Iris pigment epithelial cell (primary cell): ENCODE measurements at places on chromosomes 4 and X.
A peak's percentile ranks its signal among the peaks of the same experiment; 100 is the strongest.

DNA sequence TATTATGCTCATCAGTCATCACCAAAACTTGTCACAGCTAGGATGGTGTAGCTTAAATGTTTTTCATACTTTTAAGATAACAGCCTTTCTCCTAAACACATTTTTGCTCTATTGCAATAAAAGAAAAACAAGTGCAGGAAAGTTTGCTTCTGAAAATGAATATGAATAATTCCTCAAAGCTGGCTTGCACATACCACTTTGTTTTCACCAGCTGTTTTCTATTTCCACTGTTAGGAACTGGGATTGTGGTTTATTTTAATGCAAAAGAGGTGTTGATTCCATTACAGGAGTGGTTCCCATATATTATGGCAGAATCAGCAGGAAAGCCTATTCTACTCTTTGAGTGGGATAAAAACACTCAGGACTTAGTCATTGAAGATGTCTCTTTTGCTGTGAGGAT is 145.9 kb downstream of the PPA2 start:
- no peak for DNase-seq

DNA sequence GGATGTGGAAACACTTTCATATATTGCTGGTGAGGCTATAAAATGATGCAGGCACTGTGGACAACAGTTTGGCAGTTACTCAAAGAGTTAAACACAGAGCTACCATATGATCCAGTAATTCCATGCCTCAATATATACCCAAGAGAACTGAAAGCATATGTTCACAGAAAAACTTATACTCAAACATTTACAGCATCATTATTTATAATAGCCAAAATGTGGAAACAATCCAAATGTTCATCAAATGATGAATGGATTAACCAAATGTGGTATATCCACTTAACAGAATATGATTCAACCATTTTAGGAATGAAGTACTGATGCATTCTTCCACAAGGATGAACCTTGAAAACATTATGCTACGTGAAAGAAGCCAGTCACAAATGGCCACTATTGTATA is 603.8 kb downstream of the IQCM start:
- DNase-seq: no peak

DNA sequence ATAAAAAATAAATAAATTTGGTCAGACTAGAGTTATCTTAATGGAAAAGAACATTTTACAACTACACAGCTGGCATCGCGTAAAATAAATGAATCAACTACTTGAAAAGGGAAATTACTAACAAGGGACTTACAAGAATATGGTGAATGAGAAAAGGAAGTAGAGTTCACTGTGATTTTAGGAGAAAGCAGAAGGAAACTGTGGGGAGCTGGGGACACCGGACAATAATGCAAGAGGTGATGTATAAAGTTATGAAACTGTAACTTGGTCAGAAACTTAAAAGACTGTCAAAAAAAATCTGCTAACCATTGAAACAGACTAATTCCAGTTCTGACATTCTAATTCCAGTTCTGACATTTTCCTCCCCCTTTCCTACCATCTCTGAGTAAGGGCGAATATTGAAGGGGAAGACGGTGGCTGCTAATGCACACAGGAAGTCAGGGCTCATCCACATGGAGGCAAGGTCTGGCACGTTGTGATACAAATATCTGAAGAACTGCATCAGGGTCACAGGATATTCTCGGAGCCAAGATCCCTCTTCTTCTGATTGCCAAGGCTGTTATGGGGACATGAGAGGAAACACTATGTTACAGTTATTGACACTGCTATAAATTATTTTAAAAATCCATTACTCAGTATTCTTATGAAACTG is 170.5 kb downstream of the CDS1 start:
- DNase-seq: peak; percentile 34

DNA sequence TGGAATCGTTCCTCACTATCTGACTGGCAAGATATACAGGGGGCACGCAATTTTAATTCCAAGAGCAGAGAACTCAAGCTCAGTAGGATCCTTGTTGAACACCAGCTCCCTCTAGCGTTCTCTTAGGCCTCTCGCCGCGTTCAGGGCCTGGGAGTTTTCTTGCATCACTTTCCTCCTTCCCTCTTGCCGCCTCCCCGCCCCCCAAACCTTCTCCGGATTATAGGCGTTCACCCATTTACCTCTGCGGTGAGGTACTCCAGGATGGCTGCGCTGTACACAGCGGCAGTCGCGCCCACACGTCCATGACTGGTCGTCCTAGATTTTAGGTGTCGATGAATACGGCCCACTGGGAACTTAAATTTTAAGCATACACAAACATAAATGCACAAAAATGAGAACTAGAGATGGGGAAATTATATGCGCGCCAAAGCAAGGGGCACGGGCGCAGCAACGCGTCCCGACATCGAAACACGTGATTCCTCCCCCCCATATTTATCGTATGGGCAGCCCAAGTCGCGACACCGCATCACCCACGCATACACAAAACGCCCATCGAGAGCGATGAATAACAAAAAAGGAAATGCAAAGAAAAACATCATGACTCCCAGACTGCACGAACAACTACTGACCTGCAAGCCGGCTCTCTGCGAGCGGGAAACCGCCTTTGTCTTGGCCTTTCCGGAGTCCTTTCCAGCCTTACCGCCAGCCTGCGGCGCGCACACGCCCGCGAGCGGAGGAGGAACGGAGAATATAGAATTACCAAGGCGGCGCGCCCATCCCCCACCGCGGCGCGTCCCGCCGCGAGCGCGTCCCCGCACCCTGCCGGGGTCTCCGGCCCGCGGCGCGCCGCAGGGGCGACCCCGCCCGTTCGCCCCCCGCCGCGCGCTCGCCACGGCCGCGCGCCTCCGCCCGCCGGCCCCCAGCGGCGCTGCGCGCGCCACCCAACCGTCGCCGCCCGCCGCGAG is 759 bp downstream of the H2AZ1 start:
- peak; percentile 93 for DNase-seq

DNA sequence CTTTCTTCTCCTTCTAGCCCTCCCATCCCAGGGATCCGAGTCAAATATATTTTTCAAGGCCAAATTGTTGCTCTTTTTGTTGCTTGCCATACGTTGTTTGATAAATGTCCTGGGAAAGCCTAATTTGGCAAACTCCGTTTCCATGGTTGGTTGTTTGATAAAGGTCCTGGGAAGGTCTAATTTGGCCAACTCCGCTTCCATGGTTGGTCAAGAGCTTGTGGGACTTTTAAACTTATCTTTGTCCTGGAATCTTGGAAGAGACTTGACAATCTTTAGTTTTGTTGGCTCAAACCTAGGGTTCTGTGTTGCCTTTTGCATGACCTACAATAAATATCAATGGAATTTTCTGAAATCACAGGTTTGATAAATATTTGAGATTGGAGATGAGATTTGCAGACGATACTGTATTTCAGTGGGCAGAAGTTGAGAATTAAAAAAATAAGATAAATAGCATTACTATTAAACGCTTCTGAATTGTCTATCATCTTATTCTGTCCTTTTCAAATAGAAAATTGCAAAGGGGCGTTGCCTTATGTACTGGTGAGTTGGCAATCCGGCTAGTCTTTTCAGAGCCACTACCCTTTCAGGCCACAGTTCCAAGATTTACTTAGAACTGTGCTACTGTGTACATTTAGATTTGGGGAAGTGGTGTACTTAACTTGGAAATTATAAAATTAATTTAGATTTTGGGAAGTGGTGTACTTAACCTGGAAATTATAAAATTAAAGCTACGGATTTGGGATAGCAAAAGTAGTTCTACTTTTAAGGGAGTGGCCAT is 804 bp downstream of the OSTC start:
- peak; percentile 79 for DNase-seq

GRCh38 chrX:151184705-151185104 is 8.3 kb downstream of the GPR50 start:
- no peak for DNase-seq

DNA sequence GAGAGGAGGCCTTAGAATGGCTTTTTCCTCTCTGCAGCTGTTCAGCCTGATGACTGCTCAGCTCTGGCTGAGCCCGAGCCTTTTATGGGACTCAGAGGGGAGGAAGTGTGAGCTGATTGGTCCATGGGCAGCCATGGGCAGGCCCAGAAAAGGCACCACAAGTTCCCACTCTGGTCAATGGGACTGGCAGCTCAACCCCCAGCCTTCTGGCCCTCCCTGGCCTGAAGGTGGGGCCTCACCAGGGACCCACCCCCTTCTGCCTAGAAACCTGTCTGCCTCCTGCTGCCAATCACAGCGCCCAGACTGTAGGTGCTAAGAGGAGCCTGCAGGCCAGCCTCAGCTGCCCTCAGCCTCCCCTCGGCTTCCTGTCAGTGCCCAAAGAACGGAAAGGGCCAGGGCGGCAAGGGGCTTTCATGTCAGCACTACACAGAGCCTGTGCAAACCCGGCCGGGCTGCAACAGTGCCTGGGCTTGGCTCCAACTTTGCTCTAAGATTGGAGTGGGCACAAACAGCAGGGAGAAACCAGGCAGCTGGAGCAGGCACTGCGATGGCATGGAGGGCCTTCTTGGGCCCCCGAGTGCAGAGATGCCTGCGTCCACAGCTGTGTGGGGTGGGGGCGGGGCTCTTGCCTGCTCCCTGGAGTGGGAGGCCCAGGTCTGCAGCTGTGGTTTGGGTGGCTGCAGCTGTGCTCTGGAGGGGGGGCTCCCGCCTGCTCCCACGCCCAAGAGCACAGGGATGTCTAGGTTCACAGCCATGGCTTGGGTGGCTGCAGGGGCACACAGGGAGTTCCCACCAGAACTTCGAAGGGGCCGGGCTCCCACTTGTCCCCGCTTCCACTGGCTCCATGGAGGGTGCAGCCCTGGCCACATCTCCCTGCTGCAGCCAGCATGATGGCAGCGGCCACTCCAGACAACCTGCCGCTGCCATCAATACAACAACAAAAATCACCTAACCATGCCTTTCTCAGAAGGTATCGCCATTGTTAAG is 92.6 kb downstream of the NXF2 start:
- no peak for DNase-seq
